Endothelial cell (in vitro differentiated cells): ENCODE measurements at places on chromosomes 13 and 19.

- H3K27ac ChIP-seq, result no peak overlapping the region
- H3K27me3 ChIP-seq, result peaks cover 18% of the 10 kb centered on the region
- H3K36me3 ChIP-seq, result peaks cover 9% of the 10 kb centered on the region
Measured at GRCh38 chr19:16461630-16462051, 10.1 kb downstream of the EPS15L1 start.

GRCh38 chr19:14480700-14481079 is 5.5 kb upstream of the PTGER1 start:
- H3K36me3 ChIP-seq, result peaks cover 23% of the 10 kb centered on the region
- H3K4me1 ChIP-seq, result peaks cover 8% of the 10 kb centered on the region
- no peak overlapping the region for H3K27ac ChIP-seq
- H3K4me3 ChIP-seq, result no peak overlapping the region

DNA sequence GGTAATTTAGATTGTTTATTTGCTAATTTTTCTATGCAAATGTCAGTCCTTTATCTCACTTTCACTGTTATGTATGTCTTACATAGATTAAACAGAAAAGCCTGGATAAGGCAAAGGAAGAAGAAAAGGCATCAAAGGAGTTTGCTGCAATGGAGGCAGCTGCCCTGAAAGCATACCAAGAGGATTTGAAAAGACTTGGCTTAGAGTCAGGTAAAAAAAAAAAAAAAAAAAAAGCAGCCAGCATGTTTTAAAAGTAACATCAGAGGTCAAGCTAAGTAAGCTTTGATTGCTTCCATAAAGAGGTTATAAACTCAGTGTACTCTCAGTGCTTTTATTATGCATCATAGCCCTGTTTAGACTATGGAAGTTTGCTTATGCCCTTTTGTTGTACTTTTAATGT is 3.8 kb downstream of the WBP4 start:
- H3K4me3 ChIP-seq, result no peak overlapping the region
- no peak overlapping the region for H3K27ac ChIP-seq
- H3K27me3 ChIP-seq, result peaks cover 20% of the 10 kb centered on the region
- peaks cover 7% of the 10 kb centered on the region for H3K4me1 ChIP-seq

GRCh38 chr13:114062341-114062740 is 70.1 kb downstream of the RASA3 start:
- H3K4me1 ChIP-seq, result peaks cover 24% of the 10 kb centered on the region
- H3K27ac ChIP-seq, result no peak overlapping the region
- peaks cover 11% of the 10 kb centered on the region for H3K36me3 ChIP-seq
- no peak overlapping the region for H3K4me3 ChIP-seq
- peaks cover 12% of the 10 kb centered on the region for H3K27me3 ChIP-seq

DNA sequence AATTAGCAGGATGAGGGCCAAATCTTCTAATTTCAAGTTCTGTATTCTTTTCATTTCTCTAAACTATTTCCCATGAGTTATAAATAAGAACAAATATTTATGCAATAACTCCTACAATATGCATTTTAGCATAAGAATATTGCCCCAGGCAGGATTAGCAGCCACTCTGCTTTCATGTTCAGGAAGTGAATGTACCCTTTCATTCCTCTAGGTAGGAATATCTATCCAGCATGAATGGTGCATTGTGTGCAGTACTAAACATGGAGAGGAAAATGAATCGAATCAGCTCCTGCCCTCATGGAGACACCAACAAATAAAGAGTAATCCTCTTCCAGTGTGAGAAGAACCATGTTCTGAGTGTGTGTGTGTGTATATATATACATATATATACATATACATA is 41.0 kb downstream of the LHFPL6 start:
- no peak overlapping the region for H3K27ac ChIP-seq
- no peaks in the 10 kb centered on the region for H3K27me3 ChIP-seq
- peaks cover 4% of the 10 kb centered on the region for H3K4me1 ChIP-seq
- DNase-seq, result no peak

- H3K36me3 ChIP-seq, result no peaks in the 10 kb centered on the region
- no peak for DNase-seq
- no peak overlapping the region for H3K4me3 ChIP-seq
- no peaks in the 10 kb centered on the region for H3K4me1 ChIP-seq
Measured at GRCh38 chr13:89011615-89012014, 1340.4 kb downstream of the SLITRK5 start.

DNA sequence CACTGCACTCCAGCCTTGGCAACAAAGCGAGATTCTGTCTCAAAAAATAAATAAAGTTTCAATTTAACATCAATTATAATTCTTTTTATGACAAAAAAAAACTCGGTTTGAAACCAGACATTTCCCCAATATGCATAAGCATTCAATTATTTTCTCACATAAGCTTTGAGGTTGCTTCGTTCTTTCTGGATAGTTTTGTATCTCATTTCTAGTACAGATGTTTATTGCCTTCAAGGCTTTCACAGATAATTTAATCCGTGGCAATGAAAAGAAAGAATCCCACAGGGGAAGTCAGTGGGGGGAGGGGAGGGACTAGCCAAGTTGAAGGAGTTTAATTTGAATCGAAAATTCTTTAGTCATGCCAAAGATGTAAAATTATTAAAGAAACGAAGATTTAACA is 29.6 kb upstream of the TSC22D1 start:
- H3K36me3 ChIP-seq, result peaks cover 4% of the 10 kb centered on the region
- no peaks in the 10 kb centered on the region for H3K27me3 ChIP-seq
- no peak overlapping the region for H3K27ac ChIP-seq

- peaks cover 10% of the 10 kb centered on the region for H3K27me3 ChIP-seq
- H3K27ac ChIP-seq, result peak overlapping the region; percentile 61
- peaks cover 2% of the 10 kb centered on the region for H3K4me1 ChIP-seq
- H3K36me3 ChIP-seq, result no peaks in the 10 kb centered on the region
Measured at GRCh38 chr19:3669947-3670795, 30.1 kb downstream of the PIP5K1C start.

DNA sequence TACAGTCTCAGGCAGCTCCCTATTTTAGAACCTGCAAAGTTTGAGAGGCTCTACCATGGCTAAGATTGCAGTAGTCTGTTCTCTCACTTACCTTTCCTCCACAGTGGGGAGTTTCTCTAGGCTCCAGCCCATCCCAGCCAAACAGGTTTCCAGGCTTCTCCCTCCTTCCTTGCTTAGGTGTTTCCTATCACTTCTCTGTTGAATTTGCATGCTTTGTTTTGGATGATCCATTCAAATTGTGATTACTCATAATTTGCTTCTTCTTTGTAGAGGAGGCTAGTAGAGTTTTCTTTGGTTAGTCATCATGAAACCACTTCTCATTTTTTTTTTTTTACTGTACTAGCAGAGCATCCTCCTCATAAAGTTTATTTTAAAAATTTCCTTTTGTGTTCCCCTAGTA is 1242.2 kb upstream of the MIR17HG start:
- no peak for DNase-seq
- H3K36me3 ChIP-seq, result no peaks in the 10 kb centered on the region
- no peaks in the 10 kb centered on the region for H3K27me3 ChIP-seq
- H3K4me1 ChIP-seq, result peaks cover 5% of the 10 kb centered on the region
- no peak overlapping the region for H3K27ac ChIP-seq

DNA sequence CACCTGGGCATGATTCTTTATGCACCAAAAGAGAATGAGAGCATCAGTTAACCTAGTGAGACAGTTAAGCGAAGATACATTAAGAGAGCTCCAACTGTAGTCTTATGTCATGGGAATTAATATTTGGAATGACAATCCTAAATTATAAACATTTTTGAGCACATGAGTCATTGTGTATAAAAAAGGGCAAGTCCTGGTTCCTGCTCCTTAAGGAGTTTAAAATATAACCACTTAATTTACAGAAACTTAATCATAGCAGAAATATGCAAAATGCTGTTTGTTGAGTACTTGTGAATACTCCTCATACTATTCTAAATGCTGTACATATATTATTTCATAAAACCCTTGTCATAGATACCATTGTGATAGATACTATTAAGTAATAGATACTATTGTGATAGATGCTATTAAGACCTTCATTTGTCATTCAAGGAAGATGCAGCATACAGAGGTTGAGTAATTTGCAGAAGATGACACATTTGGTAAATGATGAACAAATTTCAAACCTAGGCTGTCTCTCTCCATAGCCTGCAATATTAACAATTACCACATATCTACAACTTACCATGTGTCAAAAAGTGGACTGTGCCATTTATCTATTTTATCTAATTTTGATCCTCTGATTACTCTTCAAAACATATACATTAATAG is 301.0 kb downstream of the TBC1D4 start:
- H3K4me3 ChIP-seq, result no peak overlapping the region
- no peaks in the 10 kb centered on the region for H3K4me1 ChIP-seq
- H3K27ac ChIP-seq, result no peak overlapping the region
- H3K36me3 ChIP-seq, result peaks cover 5% of the 10 kb centered on the region

DNA sequence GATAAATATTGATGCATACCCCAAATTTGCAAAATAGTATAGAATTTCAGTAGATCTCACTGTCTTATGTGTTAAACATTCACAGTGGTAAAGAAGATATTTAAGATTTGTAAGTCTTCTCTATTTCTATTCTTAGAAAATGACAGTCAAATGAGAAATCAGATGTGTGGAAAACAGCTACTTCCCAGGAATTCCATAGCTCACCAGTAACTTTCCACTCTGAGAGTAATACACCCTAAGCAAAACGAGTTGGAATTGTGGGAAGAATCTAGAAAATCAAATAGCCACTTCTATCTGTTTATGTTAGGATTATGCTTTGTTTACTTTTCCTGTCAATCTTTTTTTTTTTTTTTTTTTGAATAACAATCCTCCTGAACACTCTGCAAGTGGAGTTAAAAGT is 69.1 kb downstream of the FLT1 start:
- peak overlapping the region; percentile 74 for H3K4me3 ChIP-seq
- peaks cover 71% of the 10 kb centered on the region for H3K36me3 ChIP-seq
- H3K27me3 ChIP-seq, result peaks cover 7% of the 10 kb centered on the region
- H3K4me1 ChIP-seq, result peaks cover 91% of the 10 kb centered on the region
- no peak overlapping the region for H3K27ac ChIP-seq
- no peak for DNase-seq

DNA sequence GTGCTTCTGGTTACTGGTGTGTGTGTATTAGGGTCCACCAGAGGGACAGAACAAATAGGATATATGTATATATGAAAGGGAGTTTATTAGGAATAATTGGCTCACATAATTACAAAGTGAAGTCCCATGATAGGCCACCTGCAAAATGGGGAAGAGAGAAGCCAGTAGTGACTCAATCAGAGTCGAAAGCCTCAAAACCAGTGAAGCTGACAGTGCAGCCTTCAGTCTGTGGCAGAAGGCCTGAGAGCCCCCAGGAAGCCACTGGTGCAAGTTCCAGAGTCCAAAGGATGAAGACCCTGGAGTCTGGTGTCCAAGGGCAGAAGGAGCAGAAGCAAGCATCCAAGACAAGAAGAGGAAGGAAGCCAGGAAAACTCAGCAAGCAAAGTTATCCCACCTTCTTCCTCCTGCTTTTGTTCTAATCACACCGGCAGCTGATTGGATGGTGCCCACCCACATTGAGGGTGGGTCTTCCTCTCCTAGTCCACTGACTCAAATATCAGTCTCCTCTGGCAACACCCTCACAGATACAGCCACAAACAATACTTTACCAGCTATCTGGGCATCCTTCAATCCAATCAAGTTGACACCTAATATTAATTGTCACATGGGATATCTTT is 21.7 kb upstream of the SCEL start:
- H3K4me3 ChIP-seq, result no peak overlapping the region
- no peaks in the 10 kb centered on the region for H3K36me3 ChIP-seq
- DNase-seq, result no peak
- H3K27ac ChIP-seq, result no peak overlapping the region
- no peaks in the 10 kb centered on the region for H3K27me3 ChIP-seq

- H3K36me3 ChIP-seq, result no peaks in the 10 kb centered on the region
- H3K4me1 ChIP-seq, result no peaks in the 10 kb centered on the region
- no peak overlapping the region for H3K4me3 ChIP-seq
- DNase-seq, result no peak
- peaks cover 15% of the 10 kb centered on the region for H3K27me3 ChIP-seq
Measured at GRCh38 chr19:3233116-3233515, 8.7 kb downstream of the CELF5 start.
